Nasal cavity respiratory epithelium epithelial cell of viscerocranial mucosa (primary cell): ENCODE measurements at places on chromosomes 2 and 18. TPM values are rescaled to one million over a fixed set of nuclear protein-coding genes. Genes with fewer than 3 reads are reported as not detected.

Gene CACNB4
- total RNA-seq, result under 0.01 and 0.43 TPM in 2 replicates

Gene LTBP1
- total RNA-seq, result 7.9 and 44.0 TPM in 2 replicates

Gene FAM110C
- total RNA-seq, result 16.2 and 20.5 TPM in 2 replicates

Gene RIT2
- total RNA-seq, result not detected in 2 replicates

Gene RND3
- total RNA-seq, result 354 and 1,220 TPM in 2 replicates
